Smooth muscle cell of bladder (primary cell): ENCODE measurements at places on chromosomes 16 and 17. TPM values are rescaled to one million over a fixed set of nuclear protein-coding genes. Genes with fewer than 3 reads are reported as not detected.

The ABHD15 gene
- 6.8 and 9.0 TPM in 2 replicates for total RNA-seq

The ALOX15 gene
- total RNA-seq: not detected in 2 replicates

The ZNF205 gene
- 11.8 and 12.8 TPM in 2 replicates for total RNA-seq

The BAHCC1 gene
- 3.1 and 3.9 TPM in 2 replicates for total RNA-seq

The GINS2 gene
- 1.1 and 1.4 TPM in 2 replicates for total RNA-seq

The HCRT gene
- not detected in 2 replicates for total RNA-seq

The TMEM235 gene
- total RNA-seq: not detected in 2 replicates

The MAPT gene
- 0.14 and 0.18 TPM in 2 replicates for total RNA-seq
